ENCODE measurements at places on chromosomes 6 and 20.

GRCh38 chr6:107740496-107741190 is 83.5 kb downstream of the SCML4 start:
- no peak for DNase-seq

GRCh38 chr6:3698021-3698420 is 53.5 kb downstream of the PXDC1 start:
- DNase-seq, result no peak

GRCh38 chr6:135033238-135033637 is 21.4 kb downstream of the HBS1L start:
- DNase-seq, result no peak

- DNase-seq, result no peak
Measured at GRCh38 chr6:3384241-3385143, 72.4 kb downstream of the SLC22A23 start.

- DNase-seq, result no peak
Measured at GRCh38 chr6:139364302-139364981, 10.0 kb downstream of the CITED2 start.

GRCh38 chr6:149860834-149861602 is 3.1 kb downstream of the LRP11 start:
- DNase-seq, result no peak

DNA sequence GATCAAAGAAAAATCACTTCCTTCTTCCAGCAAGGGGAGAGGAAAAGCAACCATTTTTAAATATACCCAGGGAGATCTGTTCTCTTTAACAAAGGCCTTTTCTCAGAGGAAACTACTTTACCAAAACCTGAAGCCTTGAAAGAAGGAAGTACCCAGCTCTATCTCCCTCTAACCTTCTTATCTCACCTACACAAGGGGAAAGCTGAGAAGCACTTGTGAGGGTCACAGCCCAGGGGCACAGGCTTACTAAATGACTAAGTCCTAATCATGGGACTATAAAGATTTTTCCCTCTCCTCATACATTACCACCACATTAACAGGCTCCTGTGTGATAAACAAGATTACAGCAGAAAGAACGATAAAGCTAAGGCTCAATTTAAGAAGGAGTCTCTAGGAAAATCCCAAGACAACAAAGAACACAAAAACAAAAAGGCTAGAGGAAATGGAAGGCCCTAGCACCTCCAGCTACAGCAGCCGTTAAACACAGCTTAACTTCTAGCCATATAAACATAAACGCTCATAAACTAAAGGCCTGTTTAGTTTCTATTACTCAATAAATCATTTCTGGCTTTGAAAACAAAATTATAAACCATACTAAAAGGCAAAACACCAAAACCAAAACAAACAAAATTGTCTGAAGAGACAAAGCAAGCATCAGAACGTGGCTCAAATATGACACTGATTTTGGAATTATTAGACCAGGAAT is 284.9 kb upstream of the ECI2 start:
- no peak for DNase-seq

GRCh38 chr6:6260196-6260722 is 60.2 kb downstream of the F13A1 start:
- no peak for DNase-seq

DNA sequence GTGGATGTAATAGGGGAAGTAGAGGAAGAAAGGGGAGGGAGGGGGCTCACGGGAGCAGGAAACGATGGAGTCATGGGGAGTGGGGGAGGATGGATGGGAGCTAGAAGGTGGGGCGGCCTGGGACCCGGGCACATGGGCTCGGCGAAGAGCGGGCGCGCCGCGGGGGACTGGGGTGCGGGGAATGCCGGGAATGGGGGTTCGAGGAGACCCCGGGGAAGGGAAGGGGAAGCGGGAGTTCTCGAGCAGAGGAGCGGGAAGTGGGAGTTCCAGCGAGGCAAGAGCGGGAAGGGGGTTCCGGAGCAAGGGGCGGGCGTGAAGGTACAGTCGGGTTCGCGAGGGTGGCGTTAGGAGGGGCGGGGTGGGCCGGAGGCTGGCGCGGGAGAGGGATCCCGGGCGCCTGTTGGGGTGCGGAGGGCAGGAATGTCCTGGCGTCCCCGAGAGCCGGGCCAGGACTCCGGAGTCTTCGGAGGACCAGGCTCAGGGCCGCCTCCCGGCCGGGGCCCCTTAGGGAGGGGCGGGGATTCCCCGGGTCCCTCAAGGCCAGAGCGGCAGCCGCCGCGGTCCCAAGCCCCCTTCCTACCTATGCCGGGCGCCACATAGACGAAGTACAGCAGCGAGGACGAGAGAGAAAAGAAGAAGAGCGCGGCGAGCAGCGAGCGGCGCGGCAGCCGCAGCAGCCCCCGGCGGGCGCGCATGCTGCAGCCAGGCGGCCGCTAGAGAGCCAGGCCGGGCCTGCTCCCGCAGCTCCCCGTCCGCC is 504 bp downstream of the B4GALT5 start:
- DNase-seq, result no peak

- no peak for DNase-seq
Measured at GRCh38 chr20:51876313-51876940, 74.1 kb upstream of the SALL4 start.

- no peak for DNase-seq
Measured at GRCh38 chr20:57650756-57651483, 30.7 kb upstream of the ZBP1 start.

DNA sequence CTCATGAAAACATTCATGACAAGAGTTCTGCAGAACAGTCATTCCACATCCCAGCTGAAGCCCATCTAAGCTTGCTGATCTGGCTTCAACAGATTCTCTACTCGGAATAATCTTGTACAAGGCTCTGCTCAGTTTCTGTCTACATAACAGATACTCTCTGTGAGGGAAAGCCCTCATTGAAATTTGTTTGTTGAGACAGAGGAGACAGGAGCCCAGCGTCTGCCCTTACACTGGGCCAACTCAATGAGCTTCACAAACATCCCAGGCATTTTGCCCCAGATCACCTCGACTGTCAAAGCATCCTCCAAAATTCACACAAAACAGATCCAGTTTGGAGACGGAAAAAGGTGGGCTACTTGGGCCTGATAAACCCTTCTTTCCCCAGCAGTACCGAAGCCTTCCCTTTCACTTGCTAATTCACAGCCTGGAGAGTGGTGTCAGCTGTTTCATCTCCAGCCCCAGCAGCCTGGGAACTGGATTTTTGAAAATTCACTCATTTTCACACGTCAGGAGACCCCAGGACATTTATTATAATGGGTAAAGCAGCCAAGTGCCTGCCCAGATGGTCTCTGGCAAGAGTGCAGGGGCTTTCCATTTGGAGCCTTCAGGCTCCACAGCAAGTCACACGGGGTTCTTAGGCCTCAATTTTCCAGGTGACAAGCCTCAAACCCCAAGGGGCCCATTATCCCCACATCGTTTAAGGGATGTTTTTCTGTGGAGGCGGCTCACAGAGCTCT is 7.3 kb downstream of the CCDC167 start:
- no peak for DNase-seq

DNA sequence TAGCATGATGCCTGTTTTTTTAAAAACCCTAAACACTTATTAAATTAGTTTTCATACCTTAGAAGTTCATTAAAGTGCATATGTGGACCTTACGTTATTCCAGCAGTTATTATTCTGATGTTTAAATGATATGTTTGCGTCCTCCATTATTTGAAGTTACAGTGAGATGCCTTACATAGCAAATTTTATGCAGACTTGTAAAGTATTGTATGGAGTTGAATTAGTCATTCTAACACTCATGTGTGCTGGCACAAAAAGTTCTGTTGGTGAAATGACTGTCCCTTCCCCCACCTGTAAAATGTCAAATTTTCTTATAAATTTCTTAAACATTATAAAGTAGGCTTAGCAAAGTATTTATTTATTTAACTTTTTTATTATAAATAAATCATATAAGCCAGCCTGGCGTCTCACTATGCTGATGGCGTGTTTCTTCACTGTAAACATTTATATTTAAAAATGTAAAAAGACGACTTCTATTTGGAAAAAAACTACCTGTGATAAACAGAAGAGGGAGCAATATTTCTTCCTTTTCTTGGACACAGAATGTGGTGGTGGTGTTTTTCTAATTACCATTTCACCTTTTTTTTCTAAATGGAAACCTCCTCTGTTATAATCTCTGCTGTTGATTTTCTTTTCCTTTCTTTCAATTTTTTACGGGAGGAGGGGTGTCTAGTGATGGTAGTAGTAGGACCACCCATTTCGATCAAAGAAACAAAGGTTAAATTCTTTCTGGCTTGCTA is 155.4 kb downstream of the RFPL4B start:
- no peak for DNase-seq

DNA sequence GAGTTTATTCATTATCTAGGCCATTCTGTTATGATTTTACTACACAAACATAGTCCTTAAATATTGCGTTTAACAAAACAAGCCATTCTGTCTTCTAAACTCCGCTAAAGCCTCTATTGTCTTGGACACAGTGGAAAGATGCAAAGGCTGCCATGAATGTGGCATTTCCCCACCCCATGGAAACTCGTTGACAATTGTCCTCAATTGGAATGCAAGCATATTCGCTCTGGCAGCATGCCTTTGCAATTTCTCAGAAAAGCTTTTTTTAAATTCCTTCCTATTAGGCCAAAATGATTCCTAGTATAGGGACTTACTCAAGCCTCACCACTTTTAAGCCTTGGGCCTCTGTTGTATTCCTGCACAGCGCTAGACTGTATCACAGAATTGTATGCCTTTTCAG is 22.8 kb downstream of the OR2A4 start:
- no peak for DNase-seq

- DNase-seq, result no peak
Measured at GRCh38 chr6:16130932-16131387, 2.1 kb downstream of the MYLIP start.

- no peak for DNase-seq
Measured at GRCh38 chr6:133693565-133693964, 195.3 kb upstream of the TCF21 start.

- DNase-seq, result no peak
Measured at GRCh38 chr6:116971959-116972358, 94.9 kb downstream of the RFX6 start.

DNA sequence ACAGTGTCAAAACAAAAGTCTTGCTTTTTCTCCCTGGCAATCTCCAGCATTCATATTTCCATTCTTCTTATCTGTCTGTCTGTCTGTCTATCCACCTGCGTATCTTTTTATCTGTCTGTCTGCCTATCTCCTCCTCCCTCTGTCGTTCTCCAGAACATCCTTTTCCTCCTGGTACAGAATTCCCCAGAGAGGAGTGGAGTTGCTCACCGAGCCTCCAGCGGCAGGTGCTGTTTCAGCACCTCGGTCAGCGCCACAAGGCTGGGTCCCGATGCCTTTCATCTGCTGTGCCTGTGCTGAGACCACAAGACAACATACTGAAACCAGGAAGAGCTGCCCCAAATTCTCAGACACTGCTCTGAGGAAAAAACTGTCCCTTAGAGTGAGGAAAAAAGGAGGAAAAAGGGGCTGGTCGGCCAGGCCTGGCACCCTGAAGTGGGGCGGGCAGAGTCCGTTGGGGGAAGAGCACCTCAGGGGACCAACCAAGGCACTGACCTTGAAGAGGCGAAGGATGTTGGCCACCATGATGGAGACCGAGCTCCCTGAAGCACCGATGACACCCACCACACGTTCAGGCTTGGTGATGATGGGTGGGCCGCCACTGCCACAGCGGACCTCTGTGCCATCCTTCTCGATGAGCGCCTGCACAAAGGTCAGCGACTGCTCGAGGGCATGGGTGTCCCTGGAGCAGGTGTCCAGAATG is 13.3 kb downstream of the GRM4 start:
- DNase-seq, result no peak

GRCh38 chr6:139982652-139983295 is 608.3 kb upstream of the CITED2 start:
- DNase-seq, result no peak

- DNase-seq, result no peak
Measured at GRCh38 chr6:122676146-122676545, 65.9 kb downstream of the PKIB start.

- no peak for DNase-seq
Measured at GRCh38 chr6:83221889-83222479, 28.8 kb downstream of the RWDD2A start.

DNA sequence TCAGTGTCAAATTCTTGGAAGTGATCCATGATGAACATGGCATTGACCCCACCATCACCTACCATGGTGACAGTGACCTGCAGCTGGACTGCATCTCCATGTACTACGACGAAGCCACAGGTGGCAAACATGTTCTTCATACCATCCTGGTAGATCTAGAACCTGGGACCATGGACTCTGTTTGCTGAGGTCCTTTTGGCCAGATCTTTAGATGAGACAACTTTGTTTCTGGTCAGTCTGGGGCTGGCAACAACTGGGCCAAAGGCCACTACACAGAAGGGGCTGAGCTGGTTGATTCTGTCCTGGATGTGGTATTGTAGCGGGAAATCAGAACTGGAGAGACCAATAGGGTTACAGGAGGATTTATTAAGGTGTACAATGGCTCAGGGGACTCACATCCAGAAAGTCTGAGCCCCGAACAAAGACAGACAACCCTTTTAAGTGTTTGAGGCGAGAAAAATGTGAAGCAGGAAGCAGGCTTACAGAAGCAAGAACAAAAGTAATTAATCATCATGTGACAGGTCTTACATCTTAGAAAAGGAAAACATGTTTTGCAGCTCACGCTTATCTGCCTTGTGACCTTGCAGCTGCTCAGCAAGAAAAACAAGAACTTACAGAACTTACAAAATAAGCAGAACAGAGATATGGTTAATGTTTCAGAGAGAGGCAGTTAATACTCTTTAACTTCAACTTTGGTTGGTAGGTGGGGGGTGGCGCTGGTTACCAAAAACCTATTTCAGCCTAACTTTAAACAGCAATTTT is 58.8 kb upstream of the MOCS1 start:
- DNase-seq, result no peak

DNA sequence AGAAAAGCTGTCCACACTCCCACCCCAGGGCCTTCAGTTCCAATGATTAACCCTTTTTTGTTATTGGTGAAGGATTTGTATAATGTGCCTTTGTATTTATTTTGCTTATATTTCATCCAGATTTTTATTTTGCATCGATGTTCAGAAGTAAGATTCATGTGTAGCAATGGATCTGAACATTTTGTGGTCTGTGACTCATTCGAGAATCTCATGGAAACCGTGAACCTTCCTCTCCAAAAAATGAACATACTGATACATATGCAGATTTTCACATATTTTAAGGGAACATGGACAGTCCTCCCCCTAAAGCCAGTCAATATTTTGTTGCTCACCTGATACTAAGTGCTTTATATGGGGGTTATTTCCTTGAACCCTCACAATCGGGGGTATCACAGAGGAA is 421.8 kb upstream of the SOX4 start:
- no peak for DNase-seq

DNA sequence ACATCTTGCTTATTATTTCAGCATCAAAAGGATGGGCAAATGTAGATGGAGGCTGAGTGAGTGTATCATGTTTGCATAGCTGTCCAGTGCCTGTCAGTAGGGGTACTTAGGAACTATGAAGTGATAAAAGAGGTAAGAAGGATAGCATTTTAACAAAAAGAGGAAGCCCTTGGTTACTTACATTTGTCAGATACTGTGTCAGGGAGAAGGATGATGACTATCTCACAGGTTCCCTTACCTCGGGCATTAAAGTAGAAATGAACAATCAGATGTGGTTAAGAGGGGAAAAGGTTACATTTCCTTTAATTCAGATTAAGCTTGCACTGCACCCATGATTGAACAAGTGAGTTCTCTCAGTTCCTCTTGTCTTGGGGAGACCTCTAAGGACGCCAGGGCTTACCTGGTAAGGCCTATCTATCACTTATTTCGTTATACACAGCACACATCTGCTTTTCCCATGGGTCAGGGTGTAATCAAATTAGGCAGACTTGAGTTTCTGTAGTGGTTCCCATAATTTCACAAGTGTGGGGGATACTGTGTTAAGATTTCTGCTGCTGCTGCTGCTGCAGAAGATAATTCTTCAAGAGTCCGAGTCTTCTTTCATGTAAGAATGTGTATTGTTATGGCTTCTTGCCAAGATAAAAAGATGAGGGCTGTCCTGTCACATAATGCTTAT is 4.5 kb downstream of the FOXO3 start:
- no peak for DNase-seq

All from activated CD8-positive, alpha-beta memory T cell treated with anti-CD3 and anti-CD28 coated beads for 4 hours (primary cell).